ENCODE measurements at places on chromosomes 3 and 15.
A peak's percentile ranks its signal among the peaks of the same experiment; 100 is the strongest.

GRCh38 chr3:86563400-86563970 lies 427.5 kb downstream of the VGLL3 start:
- no peak for DNase-seq

DNA sequence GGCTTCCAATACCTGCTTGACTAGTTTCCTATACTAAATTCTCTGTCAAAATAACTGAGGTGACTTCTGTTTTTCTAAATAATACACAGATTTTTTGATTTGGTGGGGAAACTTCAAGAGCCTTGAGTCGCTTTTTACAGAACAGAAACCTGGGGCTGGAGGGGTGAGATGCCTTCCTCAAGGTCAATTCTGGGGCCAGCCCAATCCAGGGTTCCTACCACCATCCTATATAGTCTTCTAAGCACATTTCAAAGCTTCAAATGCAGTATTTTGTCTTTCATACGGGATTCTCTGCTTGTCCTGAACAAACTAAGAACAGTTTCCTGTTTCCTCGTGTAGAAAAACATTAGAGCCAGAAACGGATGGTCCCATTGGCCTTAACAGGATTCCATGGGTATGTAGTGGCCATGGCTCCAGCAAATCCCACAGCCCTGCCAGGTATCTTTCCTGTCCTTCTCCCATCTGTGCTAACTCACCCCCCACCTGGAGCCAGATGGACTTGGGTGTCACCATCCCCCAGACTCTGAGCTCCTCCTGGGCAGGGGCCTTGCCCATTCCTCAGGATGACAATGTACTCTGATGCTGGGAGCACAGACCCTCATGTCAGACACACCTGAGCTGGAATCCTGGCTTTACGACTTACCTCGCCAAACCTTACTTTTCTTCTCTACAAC lies 146.9 kb downstream of the KLF13 start:
- DNase-seq = no peak

DNA sequence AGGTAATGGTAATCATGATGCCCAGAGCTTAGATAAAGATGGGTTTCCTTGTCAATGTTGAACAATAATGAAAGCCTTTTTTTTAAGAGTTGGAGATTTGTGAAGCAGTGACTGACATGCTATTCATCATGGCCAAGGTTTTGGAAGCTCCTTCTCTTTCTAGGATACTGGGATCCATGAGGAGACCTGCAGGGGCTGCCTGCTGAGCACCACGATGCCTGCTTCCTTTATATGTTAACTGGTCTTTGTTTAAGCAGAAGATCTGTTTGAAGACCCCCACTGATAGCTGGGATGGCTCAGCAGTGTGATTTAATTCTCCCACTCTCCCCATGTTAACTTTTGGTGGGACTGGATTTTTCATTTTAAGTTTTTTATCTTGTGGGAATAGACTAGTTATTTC lies 15.8 kb downstream of the RBP1 start:
- no peak for DNase-seq

- no peak for DNase-seq
Observed at GRCh38 chr3:180073561-180073960, 36.8 kb upstream of the PEX5L start.

DNA sequence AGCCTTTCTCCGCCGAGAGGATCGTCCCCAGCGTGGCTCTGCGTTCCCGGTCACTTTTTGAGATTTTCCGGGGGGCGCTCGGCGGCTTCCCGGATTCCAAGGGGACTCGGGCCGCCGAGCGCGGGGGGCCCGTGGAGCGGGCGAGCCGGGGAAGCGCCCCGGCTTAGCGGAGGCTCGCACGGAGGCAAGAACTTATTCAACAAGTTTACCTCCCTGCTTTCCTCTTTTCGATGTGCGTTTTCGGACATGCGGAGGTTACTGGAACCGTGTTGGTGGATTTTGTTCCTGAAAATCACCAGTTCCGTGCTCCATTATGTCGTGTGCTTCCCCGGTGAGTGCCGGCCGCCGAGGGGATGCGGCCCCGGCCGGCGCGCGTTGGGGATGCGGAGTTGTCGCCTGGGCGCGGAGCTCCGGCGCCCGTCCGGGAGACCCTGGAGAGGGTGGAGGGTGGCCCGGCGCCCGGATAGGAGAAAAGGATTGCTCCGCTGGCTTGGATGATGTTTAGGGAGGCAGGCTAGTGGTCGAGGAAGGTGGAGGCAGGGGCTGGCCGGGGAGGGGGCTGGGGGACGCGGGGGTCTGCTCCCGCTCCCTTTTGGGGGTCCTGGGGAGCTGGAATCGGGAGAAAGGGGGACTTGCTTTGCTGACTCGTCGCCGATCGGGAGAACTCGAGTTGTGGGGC lies 810 bp downstream of the PTPRG start:
- no peak for DNase-seq

DNA sequence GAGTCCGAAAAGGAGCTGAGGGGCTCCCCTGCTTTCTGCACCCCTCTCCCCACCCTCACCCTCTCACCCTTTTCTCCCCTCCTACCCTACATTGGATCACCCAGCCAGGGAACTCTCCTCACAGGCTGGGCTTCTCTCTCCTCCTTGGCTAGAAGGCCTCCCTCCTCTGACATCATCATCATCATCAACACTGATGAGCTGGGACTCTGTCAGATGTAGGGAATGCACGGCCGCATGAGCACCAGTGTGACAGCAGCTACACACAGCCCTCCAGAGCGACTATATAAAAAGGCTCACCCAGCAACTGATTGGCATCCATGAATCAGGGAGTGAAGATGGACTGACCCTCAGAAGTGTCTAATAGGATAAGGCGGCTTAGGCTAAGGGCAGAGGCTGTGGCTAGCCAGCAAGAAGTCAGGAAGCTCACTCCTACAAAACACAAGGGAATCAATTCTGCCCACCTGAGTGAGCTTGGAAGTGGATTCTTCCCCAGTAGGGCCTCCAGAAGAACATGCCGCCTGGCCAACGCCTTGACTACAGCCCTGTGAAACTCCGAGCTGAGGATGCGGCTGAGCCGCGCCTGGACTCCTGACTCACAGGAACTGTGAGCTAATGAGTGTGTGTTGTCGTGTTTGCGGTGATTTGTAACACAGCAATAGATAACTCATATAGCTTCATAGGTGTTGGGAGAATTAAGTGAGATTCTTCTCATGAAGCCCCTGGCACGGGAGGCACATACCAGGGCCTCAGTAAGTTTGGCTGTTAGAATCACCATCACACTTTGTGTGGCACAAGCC lies 147.6 kb downstream of the FAM43A start:
- no peak for DNase-seq

DNA sequence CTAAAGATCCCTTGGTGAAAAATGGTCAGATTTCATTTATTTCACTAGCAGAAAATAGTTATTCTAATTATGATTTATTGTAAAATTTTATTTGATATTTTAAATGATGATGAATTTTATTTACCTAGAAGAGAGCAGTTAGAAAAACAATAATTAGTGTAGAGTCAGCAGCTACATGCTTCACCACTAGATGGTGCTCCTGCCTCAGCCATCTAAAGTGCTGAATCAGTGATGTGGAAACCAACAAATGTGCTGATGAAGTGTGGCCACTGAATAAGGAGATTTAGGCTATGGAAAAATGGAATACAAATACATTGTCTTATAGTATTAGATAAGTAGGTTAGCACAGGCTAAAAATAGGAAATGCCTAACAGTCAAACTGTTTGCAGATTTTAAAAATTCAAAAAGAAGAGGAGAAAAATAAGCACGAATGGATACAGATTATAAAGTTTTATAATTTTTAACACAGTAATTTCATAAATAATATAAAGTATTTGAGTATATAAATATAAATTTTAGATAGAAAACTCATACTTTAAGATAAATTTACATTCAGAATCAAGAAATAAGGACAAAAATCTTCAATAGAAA lies 109.8 kb downstream of the PPP2R3A start:
- peak; percentile 65 for DNase-seq

DNA sequence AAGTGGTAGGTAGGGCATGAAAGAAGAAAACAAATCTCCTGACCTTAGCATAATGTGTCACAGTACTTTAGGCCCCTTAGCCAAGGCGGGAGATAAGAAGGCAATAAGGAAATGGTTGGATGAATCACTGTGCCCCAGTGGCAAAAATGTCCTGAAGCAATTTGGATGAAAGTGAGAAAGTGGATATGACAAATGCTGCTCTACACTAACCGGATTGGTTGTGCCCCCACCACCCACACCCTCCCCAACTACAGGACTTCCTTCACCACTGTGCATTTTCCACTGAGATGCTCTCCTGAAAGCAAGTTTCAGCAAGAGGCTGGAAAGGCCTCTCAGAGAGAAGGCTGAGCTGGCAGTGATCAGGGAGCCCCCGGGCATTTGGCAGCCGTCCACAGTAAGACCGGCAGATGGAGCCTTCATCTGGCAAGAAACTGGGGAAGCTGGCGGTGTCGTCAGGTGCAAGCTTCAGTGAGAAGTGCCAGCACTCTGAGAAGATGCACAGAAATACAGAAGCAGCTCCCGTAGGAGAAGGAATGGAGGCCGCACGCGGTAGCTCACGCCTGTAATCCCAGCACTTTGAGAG lies 63.8 kb downstream of the ATP1B3 start:
- DNase-seq = no peak
